ENCODE measurements at places on chromosomes 11 and 22. TPM values are rescaled to one million over a fixed set of nuclear protein-coding genes. Genes with fewer than 3 reads are reported as not detected.

Gene MUC15
- not detected for total RNA-seq

Gene DPP3
- total RNA-seq: 64.7 TPM

DNA sequence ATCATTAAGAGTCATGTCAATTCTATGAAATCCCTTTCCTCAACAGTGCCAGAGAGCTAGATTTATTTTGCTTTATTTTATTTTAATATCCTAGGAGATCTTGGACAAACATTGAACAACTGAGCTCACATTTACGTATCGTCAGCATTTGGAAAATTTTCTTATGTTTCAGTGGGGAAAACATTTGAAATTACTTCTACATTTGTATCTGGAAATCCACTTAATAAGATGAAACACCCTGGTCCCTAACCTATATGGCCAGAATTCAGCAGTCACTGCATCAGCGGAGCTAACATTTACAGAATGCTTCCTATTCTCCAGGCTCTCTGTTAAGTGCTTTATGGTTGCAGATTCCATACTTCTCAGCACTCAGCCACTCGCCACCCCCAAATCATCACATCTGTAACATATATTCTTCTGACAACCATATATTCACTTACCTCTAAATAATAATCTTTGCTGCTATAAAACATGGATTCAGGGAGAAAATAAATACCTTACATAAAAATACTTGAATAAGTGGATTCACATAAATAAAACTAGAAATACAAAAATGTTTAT is 773.9 kb downstream of the JRKL start:
- DNase-seq: no peak

- DNase-seq: no peak
Observed at GRCh38 chr22:29697853-29698598, 21.8 kb upstream of the CABP7 start.

Gene KIF18A
- total RNA-seq: 9.1 TPM

DNA sequence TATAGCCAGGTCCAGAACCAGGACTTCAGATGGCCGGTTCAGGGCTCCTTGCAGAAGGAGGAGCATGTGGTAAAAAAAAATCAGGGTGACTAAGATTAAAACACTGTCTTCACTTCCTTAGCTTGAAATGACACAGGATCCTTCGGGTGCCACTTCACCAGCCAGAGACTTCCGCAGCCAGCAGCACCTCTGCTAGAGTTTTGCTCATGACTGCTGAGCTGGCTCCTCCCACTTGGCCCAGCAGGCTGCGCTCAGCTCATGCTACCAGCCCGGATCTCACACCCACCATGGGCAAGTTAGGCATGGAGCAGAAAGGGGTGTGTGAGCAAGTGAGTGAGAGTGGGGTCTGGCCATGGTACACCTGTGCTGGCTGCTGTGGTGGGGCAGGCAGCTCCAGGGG is 6.6 kb upstream of the MS4A18 start:
- DNase-seq: no peak

GRCh38 chr11:872799-873198 is 30.1 kb downstream of the TSPAN4 start:
- DNase-seq: no peak

DNA sequence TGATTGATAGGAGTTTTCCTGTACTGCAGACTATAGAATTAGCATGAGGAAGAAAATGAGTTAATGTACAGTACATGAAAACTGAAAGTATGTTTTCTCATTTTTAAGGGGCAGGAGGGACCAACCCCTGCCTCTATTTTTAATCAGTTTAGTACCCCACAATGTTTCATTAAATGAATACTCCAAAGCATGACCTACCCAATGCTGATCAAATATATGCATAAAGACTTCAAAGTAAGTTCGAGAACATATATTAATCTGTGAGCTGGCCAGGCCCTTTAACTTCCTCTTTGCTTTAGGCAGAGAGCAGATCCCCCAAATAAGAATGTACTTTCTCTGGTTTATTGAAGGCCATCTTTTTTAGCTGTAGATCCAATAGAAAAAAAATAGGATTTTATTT is 161.0 kb downstream of the FCHSD2 start:
- no peak for DNase-seq

Gene PYGM
- 2.5 TPM for total RNA-seq

Gene LDHAL6A
- total RNA-seq: not detected

DNA sequence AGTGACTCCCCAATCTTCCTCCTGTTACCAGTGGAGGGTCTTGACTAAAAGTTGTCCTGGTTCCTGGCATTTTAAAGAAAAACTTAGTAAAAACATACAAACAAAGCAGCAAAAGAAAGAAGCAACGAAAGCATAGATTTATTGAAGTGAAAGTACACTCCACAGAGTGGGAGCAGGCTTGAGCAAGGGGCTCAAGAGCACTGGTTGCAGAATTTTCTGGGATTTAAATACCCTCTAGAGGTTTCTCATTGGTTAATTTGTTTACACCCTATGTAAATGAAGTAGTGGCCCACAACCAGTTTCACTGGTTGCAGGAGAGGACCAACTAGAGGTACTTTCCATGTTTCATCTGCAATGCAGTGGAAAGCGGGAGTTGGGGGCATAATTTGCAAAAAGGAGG is 10.7 kb downstream of the FAM111B start:
- no peak for DNase-seq

Gene C2CD3
- total RNA-seq: 16.8 TPM

Gene GP1BB
- 1.1 TPM for total RNA-seq

All from Peyer's patch (tissue), 4 donors.